ENCODE measurements at places on chromosomes 1 and 21.

DNA sequence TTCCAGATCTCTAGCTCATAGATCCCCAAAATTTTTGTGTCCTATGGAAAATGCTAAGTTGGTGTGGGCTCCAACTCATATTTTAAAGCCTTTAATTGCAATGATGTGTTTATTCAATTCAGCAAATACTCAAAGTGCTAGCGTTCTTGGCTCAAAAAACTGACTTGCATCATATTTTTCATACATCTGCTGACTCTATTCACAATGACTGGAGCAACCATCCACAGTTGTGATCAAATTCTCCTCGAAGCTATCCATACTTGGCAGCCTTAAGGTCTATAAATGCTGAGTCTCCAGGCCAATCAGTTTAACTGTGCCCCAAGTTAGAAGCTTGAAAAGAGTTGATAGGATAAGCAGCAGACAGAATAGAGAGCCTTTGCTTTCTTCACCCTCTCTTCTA, 2.9 kb upstream of the ATP1A1 start:
- no peak for DNase-seq

- no peak for DNase-seq
Observed at GRCh38 chr1:25256578-25256965, 9.3 kb upstream of the RSRP1 start.

DNA sequence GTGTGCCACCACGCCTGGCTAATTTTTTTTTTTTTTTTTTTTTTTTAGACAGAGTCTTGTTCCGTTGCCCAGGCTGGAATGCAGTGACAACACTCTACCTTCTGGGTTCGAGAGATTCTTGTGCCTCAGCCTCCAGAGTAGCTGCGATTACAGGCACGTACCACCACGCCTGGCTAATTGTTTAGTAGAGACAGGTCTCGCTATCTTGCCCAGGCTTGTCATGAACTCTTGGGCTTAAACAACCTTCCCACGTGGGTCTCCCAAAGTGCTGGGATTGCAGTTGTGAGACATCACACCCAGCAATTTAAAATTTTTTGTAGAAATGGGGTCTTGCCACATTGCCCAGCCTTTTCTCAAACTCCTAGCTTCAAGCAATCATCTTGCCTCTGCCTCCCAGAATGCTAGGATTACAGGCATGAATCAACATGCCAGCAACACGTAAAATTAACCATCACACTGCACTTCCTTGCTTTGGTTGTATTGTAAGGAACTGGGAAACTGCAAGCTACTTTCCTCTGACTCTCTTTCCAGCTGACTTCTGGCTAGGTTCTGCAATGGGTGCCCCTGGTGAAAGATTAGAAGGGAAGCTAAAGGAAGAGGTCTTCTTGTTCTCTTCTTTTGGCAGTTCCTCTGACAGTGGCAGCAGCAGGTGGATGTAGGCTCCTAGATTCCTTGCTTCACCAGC, 13.9 kb upstream of the IL6R start:
- DNase-seq = no peak

- DNase-seq = no peak
Observed at GRCh38 chr21:38479641-38480525, 18.4 kb downstream of the ERG start.

GRCh38 chr1:30472526-30472925, 250.9 kb downstream of the MATN1 start:
- DNase-seq = no peak

DNA sequence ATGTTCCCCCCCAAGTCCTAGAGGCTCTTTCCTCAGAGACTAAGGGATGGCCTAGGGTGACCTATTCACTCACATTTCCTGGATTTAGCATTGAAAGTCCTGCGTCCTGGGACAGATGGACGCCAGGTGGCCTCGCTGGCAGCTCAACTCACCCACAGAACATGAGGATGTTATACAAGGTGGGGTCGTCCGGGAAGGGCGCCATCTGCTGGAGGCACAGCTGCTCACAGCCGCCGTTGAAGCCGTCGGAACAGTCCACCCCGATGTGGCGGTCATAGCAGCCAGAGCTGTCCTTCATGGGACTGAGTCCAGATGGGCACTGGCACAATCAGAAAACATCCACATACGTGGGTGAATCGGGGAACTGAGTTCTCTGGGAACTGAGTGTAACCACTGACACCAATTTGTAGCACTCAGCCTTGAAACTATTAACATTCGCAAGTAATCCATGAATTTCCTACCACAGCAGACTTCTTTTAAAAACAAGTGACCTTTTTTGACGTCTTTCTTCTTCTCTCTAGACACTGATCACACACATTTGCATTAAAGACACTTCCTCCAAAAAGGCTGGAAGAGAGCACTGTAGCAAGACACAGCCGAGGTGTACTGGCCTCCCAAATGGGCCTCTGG, 215.4 kb downstream of the ASTN1 start:
- no peak for DNase-seq

DNA sequence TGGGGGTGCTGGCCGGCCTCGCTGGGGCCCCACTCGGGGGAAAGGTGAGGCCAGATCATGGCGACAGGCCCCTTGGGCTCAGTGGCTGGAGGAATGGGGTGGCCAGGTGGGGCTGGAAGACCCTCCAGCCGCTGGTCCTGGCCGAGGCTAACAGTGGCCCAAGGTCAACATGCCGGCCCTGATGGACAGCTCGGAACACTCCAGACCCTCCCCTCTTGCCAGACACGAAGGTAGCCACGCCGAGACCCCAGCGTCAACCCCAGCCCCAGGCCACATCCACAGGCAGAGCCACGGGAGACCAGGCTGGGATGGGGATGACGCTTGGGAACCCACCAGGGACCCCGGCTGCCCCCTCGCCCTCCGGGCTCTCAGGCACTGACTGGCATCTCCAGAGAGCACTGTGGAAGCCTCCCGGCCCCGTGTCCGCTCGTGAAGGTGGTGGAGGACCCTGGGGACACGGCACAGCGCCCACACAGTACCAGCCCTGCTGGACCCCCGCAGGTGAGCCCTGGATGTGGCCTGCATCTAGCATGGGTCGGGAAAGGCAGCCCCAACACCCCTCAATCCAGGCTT, 905 bp upstream of the C1QTNF12 start:
- DNase-seq = no peak
